Bronchus fibroblast of lung (primary cell): ENCODE measurements at places on chromosomes 3 and 15. TPM values are rescaled to one million over a fixed set of nuclear protein-coding genes. Genes with fewer than 3 reads are reported as not detected.

Gene BRK1
- 95.5 and 110 TPM in 2 replicates for total RNA-seq

Gene PCOLCE2
- 1.3 and 1.5 TPM in 2 replicates for total RNA-seq

Gene DNASE1L3
- not detected in 2 replicates for total RNA-seq

Gene CCR3
- total RNA-seq = not detected in 2 replicates

Gene SAMD7
- not detected in 2 replicates for total RNA-seq

Gene ATP8B4
- 0.30 and 0.34 TPM in 2 replicates for total RNA-seq

Gene TTLL13
- not detected in 2 replicates for total RNA-seq

Gene REC114
- not detected in 2 replicates for total RNA-seq
